ENCODE measurements at places on chromosomes 7 and 10.
A peak's percentile ranks its signal among the peaks of the same experiment; 100 is the strongest.

- DNase-seq, result no peak
Measured at GRCh38 chr10:12888470-12888869, 113.0 kb downstream of the CCDC3 start.

DNA sequence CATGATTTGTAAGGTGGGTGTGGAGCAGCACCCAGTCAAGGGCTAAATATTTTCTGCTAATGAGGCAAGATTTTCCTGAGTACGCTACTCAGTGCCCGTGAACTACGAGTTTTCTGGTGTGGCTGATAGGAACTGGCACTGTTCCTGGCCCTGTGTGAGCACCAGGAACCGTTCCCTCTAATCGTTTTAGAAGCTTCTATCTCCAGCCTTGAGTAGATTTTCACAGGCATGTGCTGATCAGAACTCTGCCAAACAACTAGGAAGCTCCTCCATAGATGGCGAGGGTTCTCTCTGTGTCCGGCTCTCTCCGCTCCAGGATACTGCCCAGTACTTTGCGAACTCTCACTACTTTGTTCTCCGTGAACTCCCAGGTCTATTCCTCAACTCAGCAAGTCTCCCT is 17.7 kb downstream of the TRIM4 start:
- no peak for DNase-seq

DNA sequence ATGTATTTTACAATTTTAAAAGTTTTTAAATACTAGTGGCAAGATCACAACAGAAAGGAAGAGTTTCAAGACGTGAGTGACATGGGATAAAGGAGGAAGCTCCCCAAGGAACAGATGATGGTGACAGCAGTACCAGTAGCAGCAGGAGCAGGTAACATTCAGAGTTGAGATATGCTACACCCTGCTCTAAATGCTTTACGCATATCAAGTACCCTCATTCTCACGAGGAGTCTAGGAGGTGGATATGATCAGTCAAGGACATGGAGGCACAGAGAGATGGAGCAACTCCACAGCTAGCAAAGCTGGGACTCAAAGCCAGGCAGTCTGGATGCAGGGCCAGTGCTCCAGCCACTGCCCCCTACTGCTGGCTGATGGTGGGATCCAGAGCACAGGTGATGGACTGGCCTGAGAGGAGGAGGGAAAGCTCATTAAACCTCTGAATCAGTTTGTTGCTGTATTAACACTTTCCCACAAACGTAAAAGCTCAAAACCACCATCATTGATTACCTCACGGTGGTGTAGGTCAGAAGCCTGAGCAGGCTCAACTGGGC is 17.5 kb downstream of the RP9 start:
- no peak for DNase-seq

DNA sequence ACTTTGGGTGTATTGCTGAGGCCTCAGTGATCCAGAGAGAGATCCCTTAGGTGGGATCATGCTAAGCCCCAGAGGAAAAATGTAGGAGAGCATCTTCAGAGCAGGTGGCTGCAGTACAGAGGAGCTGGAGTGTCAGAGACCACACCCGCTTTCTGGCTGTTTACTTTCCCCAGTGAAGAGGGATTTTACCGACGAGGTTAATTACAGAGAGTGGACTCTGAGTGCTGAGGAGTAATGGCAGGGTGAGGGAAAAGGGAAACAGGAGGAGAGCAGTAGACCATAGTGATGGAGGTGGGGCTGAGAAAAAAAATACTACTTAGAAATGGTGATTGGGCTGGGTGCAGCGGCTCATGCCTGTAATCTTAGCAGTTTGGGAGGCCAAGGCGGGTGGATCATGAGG is 43.3 kb upstream of the HBP1 start:
- no peak for DNase-seq

GRCh38 chr7:7944619-7945282 is 23.8 kb upstream of the GLCCI1 start:
- DNase-seq, result no peak

- no peak for DNase-seq
Measured at GRCh38 chr10:118804262-118804773, 49.5 kb upstream of the CACUL1 start.

DNA sequence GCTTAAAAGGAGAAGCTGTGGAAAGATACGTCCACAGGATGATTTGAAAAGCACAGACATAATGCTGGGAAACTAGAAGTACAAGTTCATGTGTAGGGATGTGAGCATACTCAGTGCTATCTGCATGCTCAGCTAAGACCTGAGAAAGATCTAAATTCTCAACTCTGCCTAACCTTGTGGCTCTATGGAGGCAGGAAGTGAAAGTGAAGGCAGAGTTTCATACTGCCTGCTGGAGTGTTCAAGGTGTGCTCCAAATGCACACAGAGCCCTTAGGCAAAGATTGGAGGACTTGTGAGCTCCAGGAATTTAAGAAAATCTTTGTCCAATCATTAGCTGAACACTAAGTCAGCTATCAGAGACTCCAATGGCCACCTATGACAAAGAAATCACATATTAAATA is 190.9 kb downstream of the RNLS start:
- no peak for DNase-seq

- DNase-seq, result no peak
Measured at GRCh38 chr10:561721-562120, 127.7 kb downstream of the DIP2C start.

DNA sequence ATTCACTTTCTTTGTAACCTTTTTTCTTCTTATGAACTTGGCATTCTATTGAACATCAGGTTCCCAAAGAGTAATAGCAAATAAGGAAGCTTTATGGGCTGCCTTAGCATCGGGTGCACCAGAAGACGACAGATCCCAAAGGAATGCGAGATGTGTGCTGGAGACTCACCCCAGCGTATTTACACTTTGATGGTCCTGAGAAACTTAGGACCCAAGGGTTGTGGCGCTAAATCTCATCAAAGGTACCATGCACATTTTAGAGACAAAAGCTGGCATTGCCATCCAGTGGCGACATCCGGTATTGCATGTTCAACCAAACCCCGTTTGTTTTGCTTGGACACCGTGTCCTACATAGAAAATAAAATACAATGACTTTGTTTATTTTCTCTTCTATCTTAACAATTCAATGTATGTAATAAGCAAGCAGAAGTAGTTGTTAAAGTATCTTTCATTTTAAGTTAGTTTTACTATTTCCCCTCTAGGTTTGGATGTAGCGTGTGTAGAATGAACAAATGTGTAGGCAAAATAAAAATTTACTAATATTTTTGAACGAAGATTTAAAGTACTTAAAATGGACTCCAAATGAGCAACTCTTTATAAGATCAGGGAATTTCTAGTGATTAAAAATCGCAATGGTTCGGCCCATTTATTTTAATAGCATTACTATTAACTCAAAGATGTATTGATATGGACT is 1154.8 kb downstream of the GATA3 start:
- DNase-seq, result no peak

- no peak for DNase-seq
Measured at GRCh38 chr10:79130255-79130654, 61.5 kb downstream of the ZMIZ1 start.

GRCh38 chr10:104332243-104333031 is 5.8 kb downstream of the ITPRIP start:
- DNase-seq, result no peak

GRCh38 chr10:70917635-70918034 is 29.3 kb upstream of the PCBD1 start:
- no peak for DNase-seq

- no peak for DNase-seq
Measured at GRCh38 chr10:51121861-51122260, 47.6 kb downstream of the PRKG1 start.

GRCh38 chr7:37230221-37230620 is 218.4 kb downstream of the ELMO1 start:
- DNase-seq, result peak; percentile 17

DNA sequence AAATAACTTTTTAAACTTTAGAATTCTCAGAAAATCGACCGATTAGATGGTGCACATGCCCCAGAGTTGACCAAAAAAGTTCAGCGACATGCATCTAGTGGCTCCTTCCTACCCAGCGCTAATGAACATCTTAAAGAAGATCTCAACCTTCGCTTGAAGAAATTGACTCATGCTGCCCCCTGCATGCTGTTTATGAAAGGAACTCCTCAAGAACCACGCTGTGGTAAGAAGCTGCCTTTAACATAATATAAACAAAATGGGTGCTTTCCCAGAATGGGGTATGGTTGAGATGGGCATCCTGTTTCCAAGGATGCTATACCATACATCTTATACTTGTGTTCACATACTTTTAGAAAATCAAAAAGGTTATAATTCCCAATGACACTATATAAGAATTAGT is 24.6 kb downstream of the GLRX3 start:
- DNase-seq, result no peak

- DNase-seq, result peak; percentile 65
Measured at GRCh38 chr10:13712837-13713581, 126.2 kb downstream of the PRPF18 start.

- DNase-seq, result no peak
Measured at GRCh38 chr10:89861199-89861573, 159.8 kb downstream of the KIF20B start.

GRCh38 chr7:26477381-26477990 is 185.8 kb downstream of the SNX10 start:
- no peak for DNase-seq

- DNase-seq, result peak; percentile 55
Measured at GRCh38 chr7:129831424-129832058, 121.2 kb downstream of the UBE2H start.

DNA sequence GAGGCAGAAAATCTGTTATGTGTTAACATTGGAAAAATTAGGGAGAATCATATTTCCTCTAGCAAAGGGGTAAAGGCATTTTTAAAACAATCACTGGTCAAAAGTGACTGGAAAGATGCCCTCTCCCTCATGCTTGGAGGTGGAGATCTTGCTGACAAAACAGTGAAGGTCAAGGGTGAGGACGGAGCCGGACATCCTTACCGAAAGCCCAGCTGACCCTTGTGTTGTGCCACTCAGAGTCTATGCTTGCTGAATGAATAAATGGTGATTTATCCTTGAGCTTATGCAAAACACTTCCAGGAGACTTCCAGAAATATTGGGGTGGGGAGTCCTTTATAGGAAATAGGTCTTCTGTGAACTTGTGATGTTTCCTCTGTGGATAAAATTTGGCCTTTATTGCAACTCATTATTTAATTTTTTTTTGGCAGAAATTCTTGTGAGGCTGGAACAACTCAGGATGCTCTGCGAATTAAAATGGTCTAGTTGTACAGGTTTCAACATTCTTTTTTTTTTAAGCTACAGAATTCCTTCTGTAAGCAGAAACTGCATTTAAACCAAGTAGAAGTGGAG is 28.3 kb upstream of the ELMO1 start:
- DNase-seq, result no peak

DNA sequence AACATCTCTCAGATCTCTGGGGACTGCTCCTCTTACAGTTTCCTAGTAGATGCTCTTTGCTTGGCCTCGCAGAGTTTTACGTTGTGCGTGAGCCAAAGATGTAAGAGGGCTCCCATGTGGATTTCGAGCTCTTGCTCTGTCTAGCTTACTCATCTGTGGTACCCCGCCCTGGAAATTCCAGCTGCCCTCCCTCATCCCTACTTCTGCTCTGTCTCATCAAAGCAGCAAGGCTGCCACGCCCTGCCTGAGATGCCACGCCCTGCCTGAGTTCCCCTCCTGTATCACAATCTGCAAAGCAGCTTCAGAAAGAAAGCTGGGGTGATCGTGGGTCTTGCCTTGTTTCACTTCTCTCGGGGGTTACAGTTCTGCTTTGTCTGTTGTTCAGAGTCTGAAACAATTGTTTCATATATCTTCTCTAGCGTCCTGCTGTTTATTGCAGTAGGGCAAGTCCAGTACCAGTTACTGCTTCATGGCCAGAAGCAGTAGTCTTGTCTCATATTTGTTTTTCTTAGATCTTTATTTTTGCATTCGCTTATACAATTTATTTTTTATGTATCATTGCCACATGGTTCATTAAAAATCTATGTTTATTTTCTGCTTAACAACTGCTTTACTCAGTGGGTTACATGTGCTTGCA is 36.1 kb upstream of the CCNY start:
- DNase-seq, result no peak

GRCh38 chr10:59125666-59126065 is 50.8 kb upstream of the PHYHIPL start:
- DNase-seq, result no peak

DNA sequence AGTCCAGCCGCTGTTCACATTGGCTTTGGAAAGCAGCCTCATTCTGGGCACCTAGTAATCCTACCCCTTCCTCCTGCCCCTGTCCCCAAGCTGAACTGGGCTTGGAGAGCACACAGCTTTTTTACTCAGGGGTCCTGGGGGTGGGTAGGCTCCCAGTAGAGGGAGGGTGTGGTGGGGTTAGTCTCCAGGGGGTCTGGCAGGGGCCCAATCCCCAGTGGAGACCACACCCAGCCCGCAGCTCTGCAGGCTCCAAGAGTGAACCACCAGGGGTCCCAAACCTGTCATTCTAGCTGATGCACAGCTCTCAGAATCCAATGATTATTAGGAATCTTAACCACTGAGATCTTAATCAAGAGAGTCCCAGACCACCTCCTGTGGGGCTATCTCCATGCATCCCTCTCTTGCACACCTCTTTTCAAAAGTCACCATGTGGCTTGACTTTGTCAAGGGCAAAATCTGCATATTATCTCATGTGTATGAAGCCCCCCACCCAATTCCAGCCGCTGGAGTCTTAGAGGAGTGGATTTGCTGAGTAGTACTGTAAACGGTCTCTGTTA is 2.7 kb downstream of the HOXA11 start:
- no peak for DNase-seq

GRCh38 chr7:98872328-98872924 is 2.6 kb upstream of the TMEM130 start:
- DNase-seq, result no peak

DNA sequence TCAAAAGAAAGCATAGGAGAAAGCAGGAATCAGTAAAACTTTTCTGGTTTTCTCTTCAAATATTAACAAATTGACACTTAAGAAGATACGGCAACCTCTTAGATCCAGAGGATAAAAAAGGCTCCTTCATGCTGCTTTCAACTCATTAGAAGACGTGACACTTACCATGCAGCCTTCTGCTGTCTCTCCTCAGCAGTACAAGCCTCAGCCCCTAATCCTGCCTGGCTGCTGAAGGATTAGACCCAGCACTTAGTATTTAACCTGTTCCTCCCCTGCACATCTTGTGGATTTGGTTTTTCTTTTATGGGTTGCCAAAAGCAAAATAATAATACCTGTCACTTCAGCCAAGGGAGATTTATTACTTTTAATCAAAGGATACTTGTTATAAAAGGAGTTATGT is 108.4 kb downstream of the LYZL1 start:
- no peak for DNase-seq

- no peak for DNase-seq
Measured at GRCh38 chr10:96299383-96299782, 4.9 kb upstream of the DNTT start.

- DNase-seq, result no peak
Measured at GRCh38 chr10:24929904-24930303, 22.5 kb downstream of the PRTFDC1 start.

Measured in COLO829 (cell line).